ENCODE measurements at places on chromosomes 4 and X. TPM values are rescaled to one million over a fixed set of nuclear protein-coding genes. Genes with fewer than 3 reads are reported as not detected.

Gene ANOS1
- total RNA-seq: not detected

Gene GAGE12E
- total RNA-seq: not detected

Gene SPACA5
- total RNA-seq: not detected

Gene NSG1
- 5.6 TPM for total RNA-seq

Gene SEPTIN6
- 205 TPM for total RNA-seq

Gene PCYT1B
- 0.04 TPM for total RNA-seq

Gene CSAG1
- not detected for total RNA-seq

Gene TMEM150C
- total RNA-seq: not detected

Gene BEX5
- 4.2 TPM for total RNA-seq

Gene NAA11
- not detected for total RNA-seq

Gene PARM1
- total RNA-seq: 0.07 TPM

Gene ARSJ
- total RNA-seq: not detected

Gene GSX2
- not detected for total RNA-seq

Gene ASB9
- total RNA-seq: not detected

Gene ZNF595
- 5.6 TPM for total RNA-seq

Gene GNPDA2
- 14.6 TPM for total RNA-seq

Gene TMEM255A
- not detected for total RNA-seq

Gene ADGRL3
- total RNA-seq: not detected

Gene OTUD5
- 51.5 TPM for total RNA-seq

Gene SHROOM2
- total RNA-seq: not detected

Gene ARHGAP24
- total RNA-seq: 0.70 TPM

Gene ADRA2C
- 0.27 TPM for total RNA-seq

Gene NXF2B
- total RNA-seq: not detected

Gene NDST4
- total RNA-seq: not detected

Gene ERVMER34-1
- 0.07 TPM for total RNA-seq

All from activated CD8-positive, alpha-beta T cell treated with anti-CD3 and anti-CD28 coated beads for 36 hours (primary cell).